ENCODE measurements at places on chromosomes 2 and 18.
A peak's percentile ranks its signal among the peaks of the same experiment; 100 is the strongest.

DNA sequence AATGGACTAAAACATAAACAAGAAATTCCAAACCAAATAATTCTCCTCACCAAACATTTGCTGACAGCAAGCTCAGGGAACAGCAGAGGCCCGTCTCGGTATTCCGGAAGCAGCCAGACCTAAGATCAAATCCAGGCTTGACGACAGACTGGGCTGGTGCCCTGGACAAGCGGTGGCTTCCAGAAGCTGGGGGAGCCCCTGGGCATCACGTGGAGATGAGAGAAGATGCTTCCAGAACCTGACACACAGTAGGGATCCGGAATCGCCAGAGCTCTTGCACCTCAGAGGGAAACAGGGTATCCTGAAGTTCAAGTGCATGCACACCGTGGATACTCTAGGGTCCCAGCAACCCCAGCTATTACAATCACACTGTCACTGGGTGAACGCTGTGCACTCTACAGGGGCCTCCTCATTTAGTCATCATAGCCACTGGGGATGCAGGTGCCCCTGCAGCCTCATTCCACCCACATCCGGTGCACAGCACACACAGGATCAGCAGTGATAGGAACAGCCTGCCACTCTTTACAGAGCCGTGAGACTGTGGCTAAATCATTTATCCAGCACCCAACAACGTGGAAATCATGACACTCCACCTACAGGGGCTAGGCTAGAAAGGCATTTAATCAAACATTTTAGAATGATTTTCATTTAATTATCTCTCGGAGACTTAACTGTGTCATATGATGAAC, 102.6 kb downstream of the HDAC4 start:
- no peak for DNase-seq

- DNase-seq, result no peak
Measured at GRCh38 chr2:10564876-10565445, 116.8 kb upstream of the ODC1 start.

GRCh38 chr18:40108596-40108995, 1846.4 kb upstream of the PIK3C3 start:
- DNase-seq, result peak; percentile 66

GRCh38 chr2:150374492-150374891, 113.0 kb downstream of the RND3 start:
- no peak for DNase-seq

DNA sequence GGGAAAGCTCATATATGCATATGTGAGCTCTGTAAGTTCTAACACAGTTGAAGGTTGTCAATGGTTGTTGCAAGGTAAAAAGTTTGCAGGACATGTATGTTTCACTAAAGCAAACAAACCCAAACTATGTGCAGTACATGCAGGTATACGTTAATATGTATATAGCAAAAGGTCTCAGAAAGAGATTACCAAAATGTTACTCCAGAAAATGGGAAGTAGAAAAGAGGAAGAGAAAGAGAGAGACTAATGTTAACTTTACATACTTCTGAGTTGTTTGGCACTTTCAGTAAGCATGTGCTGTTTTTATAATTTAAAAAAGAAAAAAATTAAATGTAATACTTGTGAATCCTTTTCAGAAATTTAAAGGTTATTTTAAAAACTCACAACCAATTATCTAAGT, 32.8 kb upstream of the PEX13 start:
- DNase-seq, result no peak

GRCh38 chr2:48043746-48044145, 137.4 kb upstream of the FBXO11 start:
- no peak for DNase-seq

DNA sequence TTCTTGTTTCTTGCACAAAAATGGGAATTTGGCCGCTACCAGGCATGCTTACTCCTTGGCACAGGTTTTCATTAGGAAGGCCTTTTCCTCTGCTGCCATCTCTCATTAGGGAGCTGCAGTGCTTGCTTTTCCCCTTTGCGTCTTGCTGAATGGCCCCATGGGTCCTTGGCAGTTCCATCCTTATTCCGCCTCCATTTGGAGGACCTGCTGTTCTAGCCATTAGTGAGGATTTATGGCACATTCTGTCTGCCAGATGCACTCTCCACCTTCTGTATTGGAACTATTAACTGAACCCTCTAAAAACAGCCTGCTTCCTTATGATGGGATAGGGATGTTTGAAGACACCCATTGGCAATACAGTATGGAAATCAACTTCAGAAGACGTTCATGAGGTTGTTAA, 103.5 kb upstream of the NOSTRIN start:
- DNase-seq, result no peak

DNA sequence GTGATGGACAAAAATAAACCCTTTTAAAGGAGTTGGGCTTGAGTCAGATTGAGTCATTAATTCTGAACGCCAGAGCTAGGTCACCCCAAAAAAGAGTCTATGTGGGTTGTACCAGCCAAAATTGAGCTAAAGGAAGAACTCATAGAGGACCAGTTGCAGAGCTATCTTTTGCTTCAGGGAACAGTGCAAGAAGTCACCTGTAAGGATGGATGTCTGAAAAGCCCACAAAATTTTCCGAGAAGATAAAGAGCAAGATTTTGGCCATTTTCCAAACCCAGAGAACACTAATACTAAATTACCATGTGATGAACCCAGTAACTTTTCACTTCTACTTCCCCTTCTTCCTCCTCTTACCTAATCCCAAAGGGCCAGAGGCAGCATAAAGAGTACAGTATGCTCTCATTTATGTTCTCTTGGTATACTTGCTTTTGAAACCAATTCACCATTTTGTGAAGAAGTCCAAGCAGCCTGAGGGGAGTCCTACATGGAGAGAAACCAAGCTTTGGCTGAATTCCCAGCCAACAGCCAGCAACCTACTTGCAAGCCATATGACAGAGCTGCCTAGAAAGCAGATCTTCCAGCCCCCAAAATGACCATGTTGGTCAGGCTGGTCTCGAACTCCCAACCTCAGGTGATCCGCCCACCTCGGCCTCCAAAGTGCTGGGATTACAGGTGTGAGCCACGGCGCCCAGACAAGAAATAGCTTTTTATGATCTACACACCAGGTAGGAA, 551.7 kb downstream of the SATB2 start:
- no peak for DNase-seq

DNA sequence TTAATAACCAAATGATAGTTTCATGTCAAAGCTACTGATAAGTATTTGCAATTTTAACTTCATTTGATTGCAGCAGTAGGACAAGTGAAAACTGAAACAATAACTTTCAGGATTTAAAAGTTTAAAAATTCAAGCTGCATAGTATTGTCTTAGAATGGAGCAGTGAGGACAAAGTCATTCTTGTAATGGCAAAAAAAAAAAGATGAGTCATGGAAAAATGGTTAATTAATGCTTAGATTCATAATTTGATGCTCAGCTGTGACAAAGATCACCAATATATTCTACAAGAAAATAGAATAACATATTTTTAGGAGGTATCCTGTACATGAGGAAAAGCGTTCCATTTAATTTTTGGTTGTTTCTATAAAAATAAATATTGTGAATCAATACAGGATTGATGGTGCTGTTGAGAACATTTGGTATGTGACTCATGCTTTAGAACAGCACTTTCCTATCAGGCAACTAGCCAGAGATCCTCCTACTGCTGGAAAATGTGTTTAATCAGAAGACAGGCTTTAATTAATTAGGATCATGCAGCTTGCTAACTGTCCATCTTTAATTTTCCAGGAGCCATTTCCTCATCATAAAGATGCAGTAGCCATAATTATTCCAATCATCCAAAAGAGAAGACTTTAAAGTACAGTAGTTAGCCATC, 239.0 kb upstream of the MMADHC start:
- no peak for DNase-seq

GRCh38 chr2:80467262-80467811, 162.8 kb upstream of the LRRTM1 start:
- no peak for DNase-seq

GRCh38 chr18:56481751-56482150, 156.6 kb downstream of the TXNL1 start:
- no peak for DNase-seq

DNA sequence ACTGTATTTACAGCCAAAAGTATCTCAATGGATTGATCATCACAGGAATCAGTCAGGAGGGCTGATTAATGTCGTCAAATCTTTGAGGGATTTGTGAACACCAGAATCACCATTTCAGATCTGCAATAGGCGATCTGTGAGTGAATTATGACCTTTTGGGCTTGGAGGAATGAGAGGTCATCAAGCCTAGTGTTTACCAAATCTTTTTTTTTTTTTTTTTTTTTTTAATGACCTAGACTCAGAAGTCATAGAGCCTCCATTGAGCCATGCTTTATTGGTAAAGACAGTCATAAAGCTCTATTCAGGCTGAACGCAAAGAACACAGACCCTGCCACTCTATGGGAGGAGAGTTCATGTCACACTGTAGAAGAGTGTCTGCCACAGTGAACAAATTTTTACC, 97.7 kb downstream of the SOCS6 start:
- DNase-seq, result no peak

- no peak for DNase-seq
Measured at GRCh38 chr2:142065156-142065555, 65.7 kb downstream of the LRP1B start.

DNA sequence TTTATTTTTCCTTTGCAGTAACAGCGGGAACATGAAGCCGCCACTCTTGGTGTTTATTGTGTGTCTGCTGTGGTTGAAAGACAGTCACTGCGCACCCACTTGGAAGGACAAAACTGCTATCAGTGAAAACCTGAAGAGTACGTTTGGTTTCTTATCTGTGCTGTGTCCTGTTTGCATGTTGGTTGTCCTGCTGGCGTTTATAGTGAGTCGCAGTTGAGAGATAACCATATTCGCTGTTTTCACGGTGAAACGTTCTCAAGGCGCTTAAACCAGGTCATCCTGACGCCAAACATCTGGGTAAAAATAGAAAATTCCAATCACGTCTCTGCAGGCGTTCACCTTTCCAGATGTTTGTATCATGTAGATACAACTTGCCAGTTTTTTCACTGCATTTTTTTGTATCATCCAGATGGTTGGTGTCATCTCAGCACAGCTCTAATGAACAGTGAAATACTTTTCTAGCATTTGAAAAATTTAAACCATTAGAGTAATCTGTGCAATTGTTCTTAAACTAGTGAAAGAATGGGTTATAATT, 21.2 kb downstream of the CLUL1 start:
- DNase-seq, result peak; percentile 49

DNA sequence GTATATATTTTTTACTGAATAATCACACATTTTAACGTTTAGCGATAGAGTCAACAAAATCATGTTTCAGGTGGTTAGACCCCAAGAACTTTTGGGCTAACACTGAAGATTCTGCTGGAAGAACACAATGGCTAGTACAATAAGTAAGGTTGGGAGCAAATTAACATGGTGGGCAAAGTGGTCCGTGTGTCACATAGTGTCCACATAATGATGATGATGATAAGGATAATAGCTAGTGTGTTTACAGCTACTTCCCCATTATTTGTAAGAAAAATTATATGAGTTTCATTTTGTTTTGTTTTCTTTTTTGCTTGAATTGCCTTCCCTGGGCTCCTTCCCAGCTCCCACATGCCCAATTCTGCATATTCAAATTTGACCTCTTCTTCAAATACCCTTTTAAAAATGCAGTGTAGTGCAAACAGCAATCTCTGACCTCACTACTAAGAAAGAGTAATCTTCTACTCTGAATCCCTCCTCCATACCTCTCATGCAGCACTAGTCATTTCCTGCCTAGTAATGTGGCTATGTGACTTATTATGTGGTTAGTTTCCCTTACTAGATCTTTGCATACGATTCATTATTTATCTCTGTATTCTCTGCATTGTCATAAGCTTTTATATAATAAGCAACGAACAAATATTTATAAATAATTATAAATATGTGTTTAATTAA, 16.9 kb upstream of the VPS54 start:
- peak; percentile 59 for DNase-seq

GRCh38 chr2:2775018-2775417, 443.9 kb upstream of the MYT1L start:
- no peak for DNase-seq

- no peak for DNase-seq
Measured at GRCh38 chr18:22250591-22250996, 81.2 kb downstream of the GATA6 start.

- no peak for DNase-seq
Measured at GRCh38 chr18:48867978-48868377, 82.8 kb downstream of the SMAD7 start.

DNA sequence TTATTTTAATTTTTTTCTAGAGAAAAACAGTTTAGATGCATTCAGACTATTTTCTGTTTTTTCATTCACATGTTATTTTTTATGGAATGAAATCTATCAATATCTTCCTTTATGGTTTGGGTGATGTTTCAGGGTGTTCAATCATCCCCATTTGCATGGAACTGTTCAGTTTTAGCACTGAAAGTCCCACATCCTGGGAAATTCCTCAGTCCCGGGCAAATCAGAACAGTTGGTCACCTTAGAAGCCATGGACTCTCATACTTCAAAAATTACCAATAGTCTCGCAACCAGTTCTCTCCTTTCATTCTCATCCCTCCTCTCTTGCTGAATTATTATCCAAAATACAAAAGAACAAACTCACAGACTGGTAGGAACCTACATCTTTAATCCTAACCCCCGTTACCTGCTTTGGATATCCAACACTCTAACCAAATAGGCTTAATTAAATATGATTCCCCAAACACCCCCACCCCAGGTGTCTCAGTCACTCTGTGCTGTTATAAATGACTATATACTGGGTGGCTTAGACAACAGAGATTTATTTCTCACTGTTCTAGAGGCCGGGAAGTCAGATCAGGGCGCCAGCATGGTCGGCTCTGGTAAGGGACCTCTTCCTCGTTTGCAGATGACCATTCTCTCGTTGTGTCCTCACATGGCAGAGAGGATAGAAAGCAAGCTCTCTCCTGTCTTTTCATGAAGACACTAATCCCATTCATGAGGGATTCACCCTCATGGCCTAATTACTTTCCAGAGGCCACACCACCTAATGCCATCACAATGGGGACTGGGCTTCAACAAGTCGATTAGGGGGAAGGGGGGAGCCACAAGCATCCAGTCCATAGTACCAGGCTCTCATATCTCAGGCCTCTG, 57.7 kb upstream of the SLC1A4 start:
- no peak for DNase-seq

- no peak for DNase-seq
Measured at GRCh38 chr2:241033994-241034393, 35.6 kb downstream of the SNED1 start.

DNA sequence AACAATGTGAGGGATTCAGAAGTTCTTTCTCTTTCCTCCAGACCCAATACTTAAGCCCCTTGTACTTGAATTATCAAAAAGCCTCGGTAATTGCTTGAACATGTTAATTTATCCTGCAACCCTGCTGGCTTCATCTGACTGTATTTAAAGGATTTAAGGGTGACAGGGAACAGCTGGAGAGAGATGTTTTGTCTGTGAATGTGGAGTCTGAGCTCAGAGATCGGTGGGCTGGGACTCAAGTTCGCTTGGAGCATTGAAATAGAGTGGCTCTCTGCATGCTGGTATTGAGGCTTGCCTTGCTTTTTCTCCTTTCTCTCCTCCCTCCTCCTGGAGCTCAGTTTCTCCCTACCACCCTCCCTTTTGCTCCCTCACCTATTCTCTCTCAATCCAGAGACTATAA, 73.6 kb downstream of the BOD1L2 start:
- no peak for DNase-seq

All from NCI-H510A treated with DMSO at 0.1 percent for 48 hours (cell line).